ENCODE measurements at places on chromosomes 2 and 18.

GRCh38 chr2:215779912-215780311, 233.4 kb downstream of the MREG start:
- no peak for DNase-seq

- DNase-seq, result no peak
Measured at GRCh38 chr2:1612391-1613077, 131.8 kb downstream of the PXDN start.

DNA sequence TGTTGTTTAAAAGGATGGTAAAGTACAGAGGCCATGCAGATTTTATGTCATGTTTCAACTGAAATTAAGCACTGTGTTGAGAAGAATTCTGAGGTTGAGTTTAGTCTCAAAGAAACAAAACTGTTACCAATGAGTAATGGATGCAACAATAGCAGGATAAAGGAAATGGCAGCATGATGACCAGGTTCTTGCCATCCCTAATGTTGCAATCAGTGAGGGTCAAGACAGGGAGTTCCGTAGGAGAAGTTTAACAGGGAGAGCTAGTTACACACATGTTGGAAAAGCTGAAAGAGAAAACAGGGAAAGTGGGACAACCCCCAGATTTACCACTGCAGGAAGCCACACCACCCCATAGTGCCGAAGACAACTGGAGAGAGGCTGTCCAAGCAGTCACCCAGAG, 343.8 kb upstream of the EPHA4 start:
- no peak for DNase-seq

DNA sequence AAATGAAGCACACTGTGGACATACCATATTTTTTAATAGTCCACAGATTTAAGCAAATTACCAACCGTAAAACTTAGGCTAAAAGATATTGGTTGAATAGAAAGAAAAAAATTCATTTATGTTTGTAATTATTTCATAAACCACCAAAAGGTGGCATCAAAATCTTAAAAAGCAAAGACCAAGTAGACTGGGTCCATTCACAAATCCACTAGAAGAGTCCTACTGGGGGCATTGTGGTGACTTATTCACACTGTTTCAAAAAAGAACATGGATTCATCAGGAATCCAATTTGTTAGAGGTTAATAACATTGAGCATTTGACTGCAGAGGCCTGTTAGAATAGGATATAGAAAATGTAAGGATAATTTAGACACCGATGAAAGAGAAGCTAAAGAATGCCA, 194.9 kb upstream of the KYNU start:
- DNase-seq, result no peak

- DNase-seq, result no peak
Measured at GRCh38 chr2:60379684-60380083, 173.8 kb downstream of the BCL11A start.

- DNase-seq, result no peak
Measured at GRCh38 chr2:128327180-128327964, 8.7 kb upstream of the HS6ST1 start.

GRCh38 chr2:65314801-65315441, 87.3 kb downstream of the ACTR2 start:
- DNase-seq, result no peak

DNA sequence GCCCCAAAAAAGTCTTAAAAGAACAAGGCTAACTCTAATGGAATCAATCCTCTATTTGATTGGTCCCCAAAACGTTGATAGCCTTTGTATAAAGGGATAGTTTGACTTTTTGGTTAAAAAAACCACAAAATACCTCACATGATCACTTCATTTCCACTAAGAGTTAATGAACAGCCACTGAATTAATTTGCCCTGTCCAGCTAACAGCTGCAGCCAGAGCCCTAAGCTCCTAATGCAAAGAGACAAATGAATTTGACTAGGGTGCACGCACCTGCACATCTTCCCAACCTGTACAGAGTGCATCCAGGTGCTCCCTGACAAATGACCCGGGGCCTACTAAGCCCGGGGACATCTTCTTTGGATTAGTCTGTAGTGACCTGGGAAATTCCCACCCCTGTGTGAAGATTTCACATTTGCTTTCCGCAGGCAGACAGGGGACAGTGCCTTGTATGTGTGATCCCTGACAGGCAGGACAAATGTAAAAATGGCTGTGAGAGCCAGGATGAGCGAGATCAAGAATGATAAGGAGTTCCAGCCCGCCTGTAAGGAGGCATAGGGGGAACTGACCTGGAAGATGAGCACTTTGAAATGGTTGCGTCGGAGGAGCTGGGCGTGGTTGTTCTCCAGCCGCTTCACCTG, 893 bp downstream of the CAVIN2 start:
- DNase-seq, result no peak

DNA sequence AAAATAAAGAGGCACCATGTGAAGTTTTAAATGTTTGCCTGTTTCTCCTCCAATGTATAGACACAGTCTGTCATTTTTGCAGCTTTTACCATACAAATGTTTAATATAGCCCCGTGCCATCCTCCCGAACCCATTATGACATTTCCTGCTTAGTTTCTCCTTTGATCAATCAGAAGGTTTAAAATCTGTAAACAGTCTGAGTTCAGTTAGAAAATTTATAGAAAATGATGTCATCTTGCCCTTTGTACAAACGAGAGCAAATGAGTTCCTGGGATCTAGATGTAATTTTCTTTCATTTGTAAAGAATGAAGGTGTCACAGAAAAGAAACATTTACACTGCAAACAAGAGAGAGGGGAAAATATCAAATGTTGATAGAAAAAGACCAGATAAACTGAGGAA, 62.7 kb upstream of the NFU1 start:
- DNase-seq, result no peak

DNA sequence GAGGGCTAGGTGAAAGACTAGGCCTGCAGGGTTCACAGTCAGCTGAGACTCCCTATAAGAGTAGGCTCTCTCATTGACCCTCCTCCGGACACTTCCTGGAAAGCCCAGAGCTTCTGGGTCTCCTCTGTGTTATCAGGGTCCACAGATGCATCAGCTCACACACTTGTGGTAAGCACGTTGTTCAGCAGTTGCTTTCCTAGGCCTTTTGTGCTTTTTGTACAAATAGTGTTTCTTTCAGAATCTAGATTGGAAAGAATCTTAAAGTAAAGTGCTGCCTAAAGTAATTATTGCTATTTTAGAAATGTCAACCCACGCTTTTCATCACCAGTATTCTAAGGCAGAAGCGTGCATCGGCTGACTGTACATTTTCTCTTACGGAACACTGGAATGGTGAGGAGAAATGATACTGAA, 15.5 kb downstream of the SLC9A2 start:
- DNase-seq, result no peak

GRCh38 chr2:43653506-43653905, 16.4 kb downstream of the PLEKHH2 start:
- DNase-seq, result no peak

DNA sequence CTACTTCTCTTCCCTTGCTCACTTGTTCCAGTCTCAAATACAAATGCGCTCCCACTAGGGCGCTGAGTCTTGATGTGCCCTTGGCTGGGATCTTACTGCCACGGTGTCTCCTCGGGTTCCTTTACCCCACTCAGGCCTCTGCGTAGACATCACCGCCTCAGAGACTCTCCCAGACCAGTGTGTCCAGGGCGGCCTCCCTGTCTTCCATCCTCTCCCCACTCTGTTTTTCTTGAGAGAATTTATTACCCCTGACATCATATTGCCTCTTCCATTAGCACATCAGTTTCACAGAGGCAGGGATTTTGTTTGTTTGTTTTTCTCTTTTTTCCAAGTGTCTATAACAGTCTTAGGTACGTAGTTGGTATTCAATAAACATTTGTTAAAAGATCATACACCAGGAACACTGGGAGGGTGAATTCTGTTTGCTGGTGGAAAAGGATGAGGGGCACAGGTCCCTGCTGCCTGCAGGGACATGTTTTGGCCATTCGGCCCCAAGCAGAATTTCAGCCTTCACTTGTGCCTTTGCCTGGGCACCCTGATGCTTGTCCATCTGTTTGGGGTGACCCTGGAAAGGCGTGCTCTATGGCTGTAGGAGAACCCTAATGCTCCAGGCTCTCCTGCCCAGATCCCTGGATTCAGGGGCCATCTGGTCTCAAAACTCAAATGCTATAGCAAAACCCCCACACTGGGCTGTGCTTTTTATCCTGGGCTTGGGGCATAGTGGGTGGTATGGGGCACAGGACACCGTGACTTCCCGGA, 55.0 kb downstream of the RPL37A start:
- no peak for DNase-seq

DNA sequence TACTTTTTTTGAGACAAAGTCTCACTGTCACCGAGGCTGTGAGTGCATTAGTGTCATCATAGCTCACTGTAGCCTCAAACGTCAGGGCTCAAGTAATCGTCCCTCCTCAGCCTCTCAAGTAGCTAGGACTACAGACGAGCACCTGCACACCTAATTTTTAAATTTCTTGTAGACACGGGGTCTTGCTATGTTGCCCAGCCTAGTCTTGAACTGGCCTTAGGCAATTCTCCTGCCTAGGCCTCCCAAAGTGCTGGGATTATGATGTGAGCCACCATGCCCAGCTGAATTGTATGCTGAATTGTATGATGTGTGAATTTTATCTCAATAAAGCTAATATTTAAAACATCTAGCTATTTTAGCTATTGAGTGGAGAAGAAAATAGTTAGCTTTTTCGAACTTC, 18.9 kb downstream of the CAB39 start:
- DNase-seq, result no peak

DNA sequence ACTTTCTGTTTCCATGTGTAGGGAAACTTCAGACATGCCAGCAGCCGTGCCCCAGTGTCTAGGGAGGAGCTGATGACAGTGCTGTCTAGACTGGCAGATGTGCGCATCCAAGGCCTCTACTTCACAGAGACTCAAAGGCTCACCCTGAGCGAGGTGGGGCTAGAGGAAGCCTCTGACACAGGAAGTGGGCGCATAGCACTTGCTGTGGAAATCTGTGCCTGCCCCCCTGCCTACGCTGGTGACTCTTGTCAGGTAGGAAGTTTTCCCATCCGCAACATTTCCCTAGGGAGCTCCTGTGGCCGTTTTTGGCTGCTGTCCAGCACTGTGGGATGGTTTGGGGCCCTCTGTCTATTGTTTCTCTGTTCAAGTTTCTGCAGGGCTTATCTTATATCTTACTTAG, 143.1 kb upstream of the TTC39C start:
- peak; percentile 49 for DNase-seq

- DNase-seq, result no peak
Measured at GRCh38 chr18:58761970-58762780, 90.9 kb downstream of the MALT1 start.

GRCh38 chr18:21735452-21736015, 5.1 kb upstream of the MIB1 start:
- no peak for DNase-seq

GRCh38 chr2:153005071-153005730, 286.8 kb downstream of the ARL6IP6 start:
- DNase-seq, result no peak

- DNase-seq, result peak; percentile 3
Measured at GRCh38 chr18:50614838-50615237, 55.0 kb downstream of the MAPK4 start.

Measured in NCI-H226 (cell line).